ENCODE measurements at places on chromosomes 11 and 22.

DNA sequence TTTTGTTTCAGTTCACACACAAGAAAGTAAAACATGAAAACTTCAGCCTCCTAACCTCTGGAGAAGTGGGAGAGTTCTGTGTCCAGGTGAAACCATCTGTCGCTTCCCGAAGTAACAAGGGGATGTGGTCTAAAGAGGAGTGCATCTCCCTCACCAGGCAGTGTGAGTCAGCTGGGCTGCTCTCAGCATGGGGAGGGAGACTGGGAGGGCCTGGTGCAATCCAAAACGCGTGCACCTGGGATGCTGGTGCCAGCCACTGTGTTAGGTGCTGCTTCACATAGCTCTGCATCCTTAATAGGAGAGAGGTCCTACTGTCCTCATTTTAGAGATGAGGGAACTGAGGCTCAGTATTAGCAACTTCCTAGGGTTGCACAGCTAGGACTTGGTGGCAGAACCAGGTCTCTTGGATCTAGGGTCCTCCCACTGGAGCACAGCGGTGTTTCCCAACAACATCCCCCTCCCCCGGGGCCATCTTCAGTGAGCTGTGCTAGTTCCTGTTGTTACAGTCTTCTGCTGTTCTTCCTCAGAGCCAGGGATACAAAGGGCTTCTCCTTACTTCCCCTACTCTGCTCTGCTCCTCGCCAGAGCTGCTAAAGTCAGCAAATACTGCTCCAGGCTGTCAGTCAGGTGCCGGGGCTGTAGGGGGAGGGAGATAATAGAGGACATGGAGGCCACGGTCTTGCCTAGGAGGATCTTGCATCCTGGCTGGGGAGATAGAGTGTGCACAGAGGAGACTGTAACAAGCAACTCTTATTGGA lies 8.0 kb downstream of the IL10RA start:
- no peak for DNase-seq

GRCh38 chr11:79043726-79044125 lies 397.1 kb downstream of the TENM4 start:
- no peak for DNase-seq

- no peak for DNase-seq
These were observed 11.5 kb upstream of the ZC3H12C start for GRCh38 chr11:110081462-110082376.

DNA sequence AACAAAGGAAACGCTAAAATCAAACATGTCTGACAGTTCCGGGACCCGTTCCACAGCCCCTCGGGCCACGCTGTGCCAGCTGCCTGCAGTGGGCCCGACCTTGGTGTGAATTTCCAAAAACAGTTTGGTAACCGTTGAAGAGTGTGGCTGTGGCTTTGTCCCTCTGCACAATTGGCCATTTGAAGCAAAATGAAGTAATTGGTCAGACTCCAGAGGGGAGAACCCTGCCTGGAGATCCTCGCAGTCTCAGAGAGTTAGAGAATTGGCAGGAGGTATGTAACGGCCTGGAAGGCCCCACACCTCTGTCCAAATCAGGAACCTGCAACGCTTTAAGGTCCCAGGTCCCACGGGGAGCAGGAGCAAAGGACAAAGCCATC lies 26.3 kb downstream of the TRMU start:
- DNase-seq: no peak

DNA sequence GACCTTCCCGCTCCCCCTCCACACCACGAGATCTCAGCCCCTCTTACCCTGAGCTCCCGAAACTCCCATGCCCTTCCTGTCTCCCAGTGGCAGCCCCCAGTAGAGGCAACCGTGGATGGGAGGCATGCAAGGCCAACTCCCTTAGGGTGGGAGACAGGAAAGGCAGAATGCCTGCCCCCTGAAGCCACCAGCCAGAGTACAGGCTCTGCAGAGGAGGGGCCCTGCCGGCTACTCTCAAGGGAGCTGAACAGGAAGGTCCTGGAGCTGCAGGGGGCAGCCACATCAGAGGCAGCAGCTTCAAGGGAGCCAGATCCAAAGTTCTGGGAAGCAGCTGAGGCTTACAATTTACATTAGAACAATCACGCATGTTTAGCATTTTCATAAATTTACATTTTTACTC lies 38.3 kb downstream of the PDE2A start:
- no peak for DNase-seq

GRCh38 chr11:132312161-132312560 lies 941.7 kb downstream of the NTM start:
- no peak for DNase-seq
